NK-92 treated with Interleukin-12 subunit alpha and Interleukin-12 subunit beta, amount 100 ng/mL, for 24 hours (cell line): ENCODE measurements at places on chromosomes 16 and 17.

DNA sequence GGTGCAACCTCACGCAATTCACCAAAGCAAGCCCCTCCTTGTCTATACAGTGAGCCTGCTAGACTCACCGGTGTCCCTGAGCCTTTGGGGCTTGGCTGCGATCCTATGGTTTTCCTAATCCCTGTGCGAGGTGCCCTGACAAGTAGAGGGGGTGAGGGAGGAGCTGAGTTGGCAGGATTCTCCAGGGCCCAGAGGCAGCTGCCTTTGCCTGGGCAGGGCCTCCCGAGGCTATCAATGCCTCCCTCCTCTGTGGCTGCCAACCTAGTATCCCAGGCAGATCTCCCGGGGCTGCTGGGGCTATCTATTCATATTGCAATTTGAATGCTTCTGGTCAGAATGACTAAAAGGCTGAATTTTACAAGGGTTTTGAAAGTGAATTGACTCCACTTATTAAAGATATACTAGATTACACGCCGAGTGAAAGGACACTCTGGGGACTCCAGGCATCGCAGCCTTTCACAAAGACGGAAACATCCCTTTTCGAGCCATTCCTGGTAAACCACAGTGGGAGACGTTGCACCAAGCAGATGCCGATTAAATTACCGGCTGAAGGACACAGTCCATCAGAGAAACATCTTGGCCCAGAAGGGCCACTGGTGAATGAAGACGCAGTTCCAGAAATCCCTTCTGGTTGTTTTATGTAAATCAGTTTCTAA is 11.3 kb upstream of the PITPNM3 start:
- no peak for DNase-seq

DNA sequence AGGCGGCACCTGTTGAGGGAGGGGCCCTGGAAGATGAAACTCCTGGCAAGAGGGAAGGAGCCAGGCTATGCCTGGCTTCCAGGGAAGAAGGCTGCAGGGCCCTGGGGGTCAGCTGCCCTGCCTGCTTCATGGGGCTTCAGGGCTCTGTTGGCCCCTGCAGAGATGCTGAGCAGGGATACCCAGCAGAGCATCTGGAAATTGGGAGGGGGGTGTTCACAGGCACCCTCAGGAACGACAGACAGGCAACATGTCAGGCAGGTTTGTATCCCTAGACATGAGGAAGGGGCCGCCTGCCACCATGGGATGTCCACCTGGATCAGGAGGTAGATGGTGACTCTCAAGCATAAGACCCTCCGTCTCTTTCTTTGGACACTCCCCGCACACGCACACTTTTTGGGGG is 13.8 kb upstream of the ZNF423 start:
- no peak for DNase-seq

GRCh38 chr17:29433541-29433940 is 43.4 kb downstream of the TAOK1 start:
- DNase-seq = no peak

GRCh38 chr17:77206158-77206956 is 65.6 kb downstream of the SEC14L1 start:
- no peak for DNase-seq

- no peak for DNase-seq
Observed at GRCh38 chr17:17032131-17032692, 10.0 kb upstream of the MPRIP start.

DNA sequence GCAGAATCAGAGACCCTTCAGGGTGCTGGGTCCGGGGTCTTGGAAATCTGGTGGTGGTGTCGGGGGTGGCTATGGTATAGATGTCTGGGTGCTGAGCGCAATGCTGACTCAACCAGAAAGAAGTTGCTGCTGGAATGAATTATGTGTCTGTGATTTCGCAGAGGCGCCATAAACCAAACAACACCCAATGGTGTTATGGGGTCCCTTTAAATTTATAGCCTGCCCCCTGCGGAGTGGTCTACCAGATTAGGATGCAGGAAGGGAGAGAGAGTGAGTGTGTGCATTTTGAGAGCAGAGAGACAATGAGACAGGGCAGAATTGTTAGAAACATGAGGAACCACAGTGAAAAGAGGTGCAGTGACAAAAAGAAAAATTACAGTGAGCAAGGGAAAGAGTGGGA is 100.7 kb upstream of the CDH11 start:
- DNase-seq = no peak

DNA sequence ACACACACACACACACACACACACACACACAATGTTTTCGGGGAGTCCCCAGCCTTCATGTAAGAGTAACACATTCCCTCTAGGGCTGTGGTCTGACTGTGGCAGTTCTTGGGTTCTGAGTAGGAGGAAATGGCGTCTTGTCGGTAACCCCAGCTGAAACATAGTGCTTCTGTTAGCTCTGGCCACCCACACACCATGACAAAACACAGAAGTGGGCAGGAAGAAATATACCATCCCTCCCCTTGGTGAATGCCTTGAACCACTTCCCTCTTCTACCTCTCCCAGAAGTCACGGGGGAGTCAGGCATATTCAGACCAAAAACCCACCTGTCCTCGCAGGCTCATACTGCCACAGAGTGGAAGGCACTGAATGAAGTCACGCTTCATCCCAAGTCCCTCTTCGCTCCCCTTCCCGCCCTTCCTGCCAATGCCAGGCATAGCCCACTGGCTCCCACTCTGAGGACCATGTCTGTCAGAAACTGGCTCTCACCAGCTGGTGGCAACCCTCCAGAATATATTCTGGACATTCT is 11.5 kb downstream of the SLC35B1 start:
- DNase-seq = no peak

- DNase-seq = no peak
Observed at GRCh38 chr16:67260426-67261063, 11.8 kb downstream of the SLC9A5 start.

GRCh38 chr16:50989047-50989446 is 162.0 kb downstream of the SALL1 start:
- no peak for DNase-seq

GRCh38 chr17:10117581-10118001 is 80.8 kb downstream of the GAS7 start:
- peak; percentile 62 for DNase-seq

DNA sequence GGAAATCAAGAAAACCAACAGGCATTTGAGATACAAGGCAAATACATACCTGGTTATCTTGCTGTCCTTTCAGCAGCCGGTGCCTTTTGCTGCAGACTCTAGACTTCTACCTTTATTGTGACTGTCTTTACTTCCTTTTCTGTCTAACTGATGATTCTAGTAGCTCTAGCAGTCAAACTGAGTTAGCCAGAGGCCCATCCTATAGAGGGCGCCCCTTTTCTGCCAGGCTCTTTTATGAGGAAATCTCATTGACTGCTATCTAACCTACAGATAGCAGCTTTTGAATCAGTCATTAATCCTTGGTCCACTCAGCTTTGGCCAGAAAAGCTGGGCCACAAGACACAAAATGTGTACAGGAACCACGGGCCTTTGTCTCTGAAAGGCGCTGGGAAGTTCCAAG is 87.5 kb upstream of the WSB1 start:
- no peak for DNase-seq

DNA sequence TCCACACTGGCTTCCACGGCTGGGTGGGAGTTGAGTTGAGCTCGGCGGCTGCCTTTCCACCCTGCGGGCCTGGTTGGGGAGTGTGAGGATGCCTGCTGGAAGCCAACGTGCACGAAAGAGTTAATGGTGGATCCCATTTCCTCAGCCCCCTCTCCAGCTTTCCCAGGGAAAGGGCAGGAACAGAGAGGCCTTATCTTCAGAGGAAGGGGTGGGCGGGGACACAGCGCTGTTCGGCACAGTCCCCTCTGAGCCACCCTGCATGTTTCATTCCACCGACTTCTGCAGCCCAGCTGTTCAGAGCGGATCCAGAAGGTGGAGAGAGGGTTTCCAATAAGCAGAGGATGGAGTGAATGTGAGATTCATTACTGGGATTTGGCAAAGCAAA is 295.3 kb downstream of the SEC14L1 start:
- DNase-seq = no peak

- DNase-seq = no peak
Observed at GRCh38 chr16:30954993-30955392, 2.6 kb upstream of the SETD1A start.

DNA sequence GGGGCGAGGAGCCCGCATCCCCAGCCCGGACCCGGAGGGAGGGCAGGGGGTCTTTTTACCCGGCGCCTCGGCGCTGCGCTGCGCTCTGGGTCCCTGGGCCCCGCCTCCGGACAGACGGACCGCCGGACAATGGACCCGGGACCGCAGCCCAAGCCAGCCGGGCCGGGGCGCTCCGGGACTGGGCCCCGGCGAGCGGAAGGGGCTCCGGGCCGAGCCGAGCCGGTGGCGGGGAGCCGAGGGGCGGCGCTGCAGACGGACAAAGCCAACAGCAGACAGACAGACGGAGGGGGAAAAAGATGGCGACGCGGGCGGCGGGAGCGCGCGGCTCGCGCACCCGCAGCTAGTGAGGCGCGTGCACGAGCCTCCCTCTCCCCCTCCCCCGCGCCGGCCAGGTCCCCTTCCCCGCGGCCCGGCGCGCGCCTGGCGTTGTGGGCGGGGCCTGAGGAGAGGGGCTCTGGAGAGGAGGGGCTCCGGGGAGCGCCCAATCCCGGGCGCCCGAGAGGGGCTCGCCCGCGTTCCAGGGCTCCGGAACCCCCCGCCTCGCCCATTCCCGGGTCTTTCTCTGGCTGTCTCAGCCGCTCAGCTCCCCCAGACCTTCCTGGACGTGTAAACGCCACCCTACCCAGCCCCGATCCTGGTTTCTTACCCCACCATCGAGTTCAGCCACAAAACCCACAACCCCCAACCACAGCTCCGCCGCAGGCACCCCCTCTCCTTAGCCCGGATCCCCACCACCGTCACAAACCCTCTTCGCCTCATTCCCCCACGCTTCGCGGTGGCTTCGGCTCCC is at the start of gene ZNF821:
ZNF821 (minus strand) TSS at position 334 of the 790 bp plus-strand sequence. CDS start 4,236 bp downstream, outside the sequence.
- peak; percentile 65 for DNase-seq

- DNase-seq = no peak
Observed at GRCh38 chr16:3190949-3191353, 2.9 kb downstream of the OR1F1 start.

DNA sequence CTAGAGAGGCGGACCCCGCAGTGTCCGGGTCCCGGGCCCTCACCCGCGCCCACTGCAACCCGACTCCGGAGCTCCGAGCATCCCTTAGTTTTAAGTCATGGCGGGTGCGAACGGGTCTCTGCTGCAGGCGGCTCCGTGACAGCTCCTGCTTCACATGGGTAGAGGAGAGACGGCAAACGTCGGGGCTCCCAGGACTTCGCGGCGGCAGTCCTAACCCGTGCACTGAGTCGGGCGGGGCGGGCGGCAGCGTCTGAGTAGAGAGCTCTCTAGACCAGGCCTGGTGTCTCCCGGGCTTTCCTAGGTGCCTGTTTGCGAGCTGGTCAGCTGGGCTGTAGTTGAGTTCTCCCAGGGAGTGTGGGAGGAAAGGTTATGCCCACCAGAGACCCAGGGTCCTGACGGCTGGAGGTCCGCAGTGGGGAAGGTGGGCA is 345 bp downstream of the TSC2 start:
- no peak for DNase-seq
